ENCODE measurements at places on chromosomes 1 and 21.

DNA sequence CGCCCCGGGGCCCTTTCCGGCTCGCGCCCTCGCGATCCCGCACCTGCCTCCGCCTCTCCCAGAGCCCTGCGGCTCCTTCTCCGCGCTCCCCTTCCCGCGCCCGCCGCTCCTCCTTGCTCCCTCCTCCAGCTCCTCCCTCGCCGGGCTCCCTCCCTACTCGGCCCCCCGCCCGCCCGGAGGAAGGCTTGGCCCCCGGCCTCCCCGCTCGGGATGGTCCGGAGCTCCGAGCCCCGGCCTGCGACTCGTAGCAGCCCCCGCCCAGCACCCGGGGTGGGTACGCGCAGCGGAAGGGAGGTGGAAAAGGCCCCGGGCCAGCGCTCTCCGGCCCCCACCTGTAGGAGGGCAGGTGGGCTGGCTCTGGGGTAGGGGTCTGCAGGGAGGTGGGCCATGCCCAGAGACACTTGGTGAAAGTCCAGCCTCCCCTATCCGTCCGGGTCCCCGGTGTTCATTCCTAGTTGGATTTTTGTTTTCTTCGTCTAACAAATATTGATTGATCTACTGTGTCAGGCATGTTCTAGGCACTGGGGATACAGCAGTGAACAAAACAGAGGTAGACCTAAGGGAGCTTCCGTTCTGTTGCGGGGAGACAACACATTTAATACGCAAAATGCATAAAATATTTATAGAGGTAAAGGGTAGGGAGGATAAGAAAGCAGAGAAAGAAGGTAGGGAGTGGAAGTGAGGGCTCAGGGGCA is at the start of gene HTR1D:
Gene HTR1D, minus strand, starts transcription at position 82 of the 695 bp plus-strand sequence. CDS start 23,283 bp downstream, outside the sequence.
- no peak for DNase-seq

GRCh38 chr1:66206563-66207144 is 327.3 kb upstream of the SGIP1 start:
- no peak for DNase-seq

DNA sequence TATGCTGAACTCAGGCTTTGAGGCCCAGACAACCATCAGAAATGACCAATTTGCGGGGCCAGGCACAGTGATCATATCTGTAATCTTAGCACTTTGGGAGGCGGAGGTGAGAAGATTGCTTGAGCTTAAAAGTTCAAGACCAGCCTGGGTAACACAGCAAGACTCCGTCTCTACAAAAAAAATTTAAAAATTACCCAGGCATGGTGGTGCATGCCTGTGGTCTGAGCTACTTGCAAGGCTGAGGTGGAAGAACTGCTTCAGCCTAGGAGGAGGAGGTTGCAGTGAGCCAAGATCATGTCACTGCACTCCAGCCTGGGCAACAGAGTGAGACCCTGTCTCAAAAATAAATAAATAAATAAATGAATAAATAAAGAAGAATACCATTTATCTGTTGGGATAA is 156.5 kb downstream of the EIF4G3 start:
- DNase-seq: no peak

GRCh38 chr1:171334024-171334640 is 20.1 kb downstream of the FMO4 start:
- DNase-seq: no peak

GRCh38 chr1:56817716-56818463 is 1.3 kb downstream of the FYB2 start:
- no peak for DNase-seq

DNA sequence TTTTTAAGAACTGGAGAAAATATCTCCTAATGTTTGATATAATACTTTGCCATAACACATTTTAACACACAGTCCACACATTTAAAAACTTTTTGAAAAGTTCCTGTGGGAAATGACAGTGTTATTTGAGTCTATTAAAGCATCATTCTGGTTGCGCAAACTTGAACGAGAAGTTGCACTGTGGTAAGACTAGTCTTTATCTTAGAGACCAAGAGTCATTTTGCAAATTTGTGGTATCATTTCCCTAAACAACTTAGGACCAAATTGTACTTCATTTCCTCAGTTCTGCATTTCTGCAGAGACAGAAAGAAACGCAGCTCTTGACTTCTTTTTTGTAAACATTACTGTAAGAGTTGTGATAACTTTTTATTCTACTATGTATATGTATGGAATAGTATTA is at the start of gene RGS18:
Gene RGS18, plus strand, starts transcription at position 282 of the 400 bp plus-strand sequence. CDS start 176 bp downstream, outside the sequence.
- DNase-seq: no peak

- DNase-seq: no peak
These were observed 1.5 kb downstream of the SERPINC1 start for GRCh38 chr1:173915596-173915995.

- DNase-seq: no peak
These were observed 596.5 kb downstream of the MATN1 start for GRCh38 chr1:30126848-30127247.

Measured in skin of body (tissue), 3 donors.